ENCODE measurements at places on chromosomes 11 and 22. TPM values are rescaled to one million over a fixed set of nuclear protein-coding genes. Genes with fewer than 3 reads are reported as not detected.

OR52N4 gene
- 0.48 TPM for total RNA-seq

TRIM64C gene
- not detected for total RNA-seq

GCAT gene
- total RNA-seq = 10.0 TPM

PAK1 gene
- 32.1 TPM for total RNA-seq

RGL4 gene
- total RNA-seq = 3.2 TPM

GNAZ gene
- 2.0 TPM for total RNA-seq

LRRC74B gene
- not detected for total RNA-seq

SAA2 gene
- total RNA-seq = not detected

NELL1 gene
- not detected for total RNA-seq

GPHA2 gene
- total RNA-seq = not detected

TCN2 gene
- 0.11 TPM for total RNA-seq

DEPDC7 gene
- total RNA-seq = 1.8 TPM

ZFP91 gene
- total RNA-seq = 61.7 TPM

TRIM3 gene
- total RNA-seq = 6.8 TPM

SERPING1 gene
- total RNA-seq = not detected

EMID1 gene
- not detected for total RNA-seq

AIFM3 gene
- 0.33 TPM for total RNA-seq

MAP6 gene
- 0.07 TPM for total RNA-seq

TIRAP gene
- 11.3 TPM for total RNA-seq

INPPL1 gene
- total RNA-seq = 97.2 TPM

SNU13 gene
- 315 TPM for total RNA-seq

OR8I2 gene
- total RNA-seq = not detected

LDLRAD3 gene
- 0.09 TPM for total RNA-seq

PRPF19 gene
- 204 TPM for total RNA-seq
